ENCODE measurements at places on chromosomes 4 and X. TPM values are rescaled to one million over a fixed set of nuclear protein-coding genes. Genes with fewer than 3 reads are reported as not detected.

Gene GAGE13
- total RNA-seq: not detected

Gene RBM10
- 32.8 TPM for total RNA-seq

Gene WWC2
- 9.7 TPM for total RNA-seq

DNA sequence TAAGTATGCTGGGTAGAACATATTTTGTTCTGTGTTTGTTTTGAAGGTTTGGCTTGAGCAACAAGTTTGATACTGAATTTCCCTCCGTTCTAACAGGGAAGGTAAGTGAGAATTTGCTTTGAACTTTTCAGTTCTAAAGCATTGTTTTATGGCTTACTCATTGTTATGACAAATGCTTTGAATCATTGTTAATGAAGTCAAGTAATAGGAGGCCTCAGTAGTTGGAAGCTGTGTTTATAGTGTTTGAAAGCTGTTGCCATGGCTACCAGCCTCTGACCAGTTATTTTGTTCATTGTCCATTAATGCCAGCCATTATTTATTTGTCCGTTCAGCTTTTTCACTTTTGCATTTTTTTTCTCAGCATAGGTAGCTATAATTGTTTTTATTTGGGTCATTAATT, 14.4 kb downstream of the CHIC1 start:
- H3K36me3 ChIP-seq: no peaks in the 10 kb centered on the region
- H3K27me3 ChIP-seq: no peaks in the 10 kb centered on the region
- no peak overlapping the region for H3K27ac ChIP-seq
- H3K4me1 ChIP-seq: no peaks in the 10 kb centered on the region
- no peak for DNase-seq
- H3K4me3 ChIP-seq: no peak overlapping the region

DNA sequence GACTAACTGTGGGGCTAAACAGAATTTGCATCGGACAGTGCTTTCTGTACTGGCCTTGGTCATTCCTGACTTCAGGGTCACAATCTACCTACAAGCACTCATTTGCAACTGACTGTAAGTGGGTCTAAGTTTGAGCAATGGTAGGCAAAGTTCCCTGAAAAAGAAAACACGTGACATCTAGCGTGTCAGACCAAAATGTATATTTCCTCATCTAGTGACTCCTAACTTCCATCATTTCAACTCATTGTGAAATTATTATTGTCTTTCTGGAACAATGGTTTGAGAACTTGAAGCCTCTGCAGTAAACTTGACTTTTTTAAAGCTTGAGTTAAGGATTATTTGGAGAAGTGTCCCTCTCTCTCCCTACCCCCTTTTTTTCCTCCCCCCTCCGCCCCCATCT, 113.6 kb downstream of the MID1 start:
- no peaks in the 10 kb centered on the region for H3K36me3 ChIP-seq
- H3K4me1 ChIP-seq: no peaks in the 10 kb centered on the region
- H3K27ac ChIP-seq: no peak overlapping the region
- DNase-seq: no peak
- no peaks in the 10 kb centered on the region for H3K27me3 ChIP-seq
- H3K4me3 ChIP-seq: no peak overlapping the region

DNA sequence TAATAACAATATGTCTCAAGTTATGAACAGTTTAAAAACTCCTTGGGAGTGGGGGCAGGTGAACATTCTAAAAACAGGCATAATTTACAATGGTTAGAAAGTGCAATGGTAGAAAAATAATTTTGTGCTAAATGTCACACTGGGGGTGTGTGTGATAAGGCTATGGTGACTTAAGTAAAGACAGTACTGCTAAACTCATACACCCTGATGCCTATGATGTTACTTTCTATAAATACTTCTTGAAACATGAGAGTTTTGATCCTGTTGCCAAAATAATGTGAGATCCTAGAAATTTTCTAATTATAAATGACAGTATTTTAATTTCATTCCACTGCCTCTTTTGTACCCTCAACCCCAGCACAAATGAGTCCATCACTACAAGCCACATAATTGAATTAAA, 144.2 kb downstream of the POLA1 start:
- no peaks in the 10 kb centered on the region for H3K4me1 ChIP-seq
- no peaks in the 10 kb centered on the region for H3K36me3 ChIP-seq
- no peak overlapping the region for H3K27ac ChIP-seq

- H3K4me3 ChIP-seq: no peak overlapping the region
- H3K27me3 ChIP-seq: no peaks in the 10 kb centered on the region
- no peaks in the 10 kb centered on the region for H3K4me1 ChIP-seq
- no peak overlapping the region for H3K27ac ChIP-seq
Observed at GRCh38 chr4:46844325-46844917, 64.6 kb downstream of the COX7B2 start.
